ENCODE measurements at places on chromosomes 1 and 21.

GRCh38 chr1:112388436-112388835 lies 7.6 kb upstream of the CTTNBP2NL start:
- DNase-seq, result no peak

- no peak for DNase-seq
Observed at GRCh38 chr1:30805304-30806003, 47.9 kb upstream of the LAPTM5 start.

GRCh38 chr1:174938281-174939007 lies 61.3 kb upstream of the CACYBP start:
- DNase-seq, result no peak

DNA sequence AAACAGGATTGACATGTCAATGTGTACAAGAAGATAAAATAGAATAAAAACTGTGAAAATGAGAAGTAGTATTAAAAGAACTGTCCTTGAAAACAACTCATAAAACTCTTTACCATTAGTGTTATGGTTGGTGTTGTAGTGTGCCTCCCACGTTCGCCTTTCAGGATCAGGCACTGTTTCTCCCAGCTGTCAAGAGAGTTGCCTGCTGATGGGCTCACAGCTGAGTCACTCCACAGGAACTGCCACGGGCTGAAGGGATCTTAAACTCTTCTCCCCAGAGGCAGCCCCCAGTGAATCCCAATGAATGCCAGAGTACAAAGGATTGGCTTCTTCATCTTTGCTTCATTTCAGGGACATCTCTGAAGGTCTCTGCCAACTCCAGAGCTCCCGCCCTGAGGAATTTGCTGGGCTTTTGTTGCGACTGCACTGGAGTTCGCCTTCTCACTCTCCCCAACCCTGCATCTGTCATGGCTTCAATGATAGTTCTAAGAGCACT lies 119.6 kb downstream of the ADGRL2 start:
- no peak for DNase-seq

DNA sequence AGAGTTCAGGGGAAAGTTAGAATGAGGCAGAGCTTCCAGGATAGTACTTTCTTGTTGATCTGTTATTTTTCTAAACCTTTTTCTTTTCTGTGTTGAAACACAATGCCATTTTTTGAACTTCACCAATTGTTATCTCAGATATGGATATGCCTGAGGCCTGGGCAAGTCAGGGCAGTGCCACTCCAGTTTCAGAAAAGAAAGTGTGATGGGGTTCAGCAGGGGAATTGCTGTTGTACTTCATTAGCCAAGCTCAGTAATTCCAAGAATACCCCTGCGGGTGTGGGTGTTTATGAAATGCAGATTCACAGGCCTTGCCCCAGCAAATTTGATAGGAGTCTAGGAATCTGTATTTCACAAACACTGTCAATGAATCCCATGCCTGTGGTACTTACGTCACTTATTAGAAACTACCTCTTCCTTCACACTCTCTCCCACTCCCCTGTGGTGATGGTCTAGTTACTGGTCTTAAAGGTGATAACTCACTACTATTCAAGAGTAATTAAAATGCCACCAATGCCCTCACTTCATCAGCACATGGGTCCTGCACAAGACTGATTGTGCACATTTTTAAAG lies 142.3 kb downstream of the PBX1 start:
- no peak for DNase-seq

- DNase-seq, result no peak
Observed at GRCh38 chr1:66951513-66951912, 26.7 kb downstream of the MIER1 start.

- DNase-seq, result no peak
Observed at GRCh38 chr1:208919371-208919770, 664.1 kb upstream of the CAMK1G start.

DNA sequence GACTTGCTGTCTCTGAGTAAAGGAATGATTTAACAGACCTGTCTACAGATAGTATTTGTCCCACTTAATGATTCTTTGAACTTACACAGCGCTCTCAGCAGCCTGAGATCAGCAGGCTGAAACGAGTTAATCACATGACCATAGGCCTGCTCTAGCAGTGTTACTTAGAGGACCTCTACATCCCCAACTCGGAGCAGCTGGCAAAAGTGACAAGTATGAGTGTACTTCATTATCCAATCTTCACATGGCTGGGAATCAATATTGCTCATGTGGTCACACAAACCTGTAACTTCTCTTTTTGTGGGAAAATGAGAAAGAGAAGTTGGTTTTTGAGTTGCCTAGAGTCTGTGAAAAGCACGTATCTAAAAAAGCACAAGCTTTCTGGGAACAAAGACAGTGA lies 11.4 kb upstream of the ATP13A2 start:
- DNase-seq, result no peak

DNA sequence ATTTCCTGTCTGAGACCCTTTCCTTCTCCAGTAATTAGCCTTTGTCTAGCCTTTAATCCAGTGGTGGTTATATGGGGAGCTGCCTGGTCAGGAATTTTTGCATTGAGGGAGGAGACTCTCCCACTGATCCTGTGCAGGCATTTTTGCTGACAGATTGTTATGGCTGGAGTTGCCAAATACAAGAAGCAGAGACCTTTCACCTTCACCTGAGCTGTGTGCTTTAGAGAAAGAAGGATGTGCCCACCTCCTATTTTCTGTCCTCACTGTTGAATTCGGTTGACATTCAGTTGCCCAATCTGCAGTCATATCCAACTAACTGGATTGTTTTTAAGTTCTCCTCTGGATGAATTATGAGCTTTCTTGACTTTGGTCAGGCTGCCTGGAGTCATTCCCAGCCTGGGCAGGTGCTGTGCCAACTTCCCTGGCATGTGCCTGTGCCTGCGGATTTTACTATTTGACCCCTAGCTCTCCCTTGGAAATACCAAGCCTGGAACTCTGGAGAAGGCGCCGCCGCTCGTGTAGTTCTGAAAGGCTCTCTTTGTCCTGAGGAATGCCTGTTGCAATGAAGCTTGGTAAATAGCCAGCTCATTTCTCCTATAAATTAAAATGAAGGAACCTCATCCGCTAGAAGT lies 143.9 kb downstream of the NOS1AP start:
- DNase-seq, result no peak

DNA sequence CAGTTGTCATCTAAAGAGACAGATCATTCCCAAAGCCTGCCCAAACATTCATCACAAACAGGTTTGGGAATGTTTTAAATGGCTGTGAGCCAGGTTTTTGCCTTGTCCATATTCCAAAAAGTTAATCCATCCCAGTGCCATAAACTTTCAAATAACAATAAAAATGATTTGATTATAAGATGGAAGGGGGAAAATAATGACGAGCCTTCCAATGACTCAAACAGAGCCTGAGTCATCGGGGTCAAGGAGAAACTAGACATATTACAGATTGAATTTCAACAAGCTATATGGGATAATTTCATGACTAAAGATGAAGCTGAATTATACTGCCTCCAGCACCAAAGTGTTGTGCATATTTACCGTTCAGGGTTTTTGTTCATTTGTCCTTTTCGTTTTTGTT lies 195.8 kb upstream of the PKN2 start:
- no peak for DNase-seq

- DNase-seq, result no peak
Observed at GRCh38 chr1:231707407-231707806, 80.8 kb downstream of the DISC1 start.

DNA sequence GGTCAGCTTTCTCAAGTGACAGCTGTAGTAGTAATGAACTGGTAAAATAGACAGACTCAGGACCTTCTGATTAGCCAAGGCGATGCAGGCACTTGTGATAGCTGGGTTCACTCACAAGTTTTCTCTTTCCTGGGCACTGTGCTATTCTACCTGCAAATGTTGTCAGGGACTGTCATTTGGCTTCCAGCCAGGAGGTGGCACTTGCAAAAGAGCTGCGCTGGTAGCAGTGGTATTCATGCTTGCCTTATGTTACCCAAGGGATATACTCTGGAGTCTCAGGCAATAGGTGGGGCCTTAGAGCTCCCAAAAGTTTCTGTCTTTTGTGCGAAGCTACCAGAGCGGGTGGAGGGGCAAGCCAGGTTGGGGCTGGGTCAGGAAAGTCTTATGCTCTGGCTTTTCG lies 23.5 kb downstream of the IFI44 start:
- DNase-seq, result no peak

DNA sequence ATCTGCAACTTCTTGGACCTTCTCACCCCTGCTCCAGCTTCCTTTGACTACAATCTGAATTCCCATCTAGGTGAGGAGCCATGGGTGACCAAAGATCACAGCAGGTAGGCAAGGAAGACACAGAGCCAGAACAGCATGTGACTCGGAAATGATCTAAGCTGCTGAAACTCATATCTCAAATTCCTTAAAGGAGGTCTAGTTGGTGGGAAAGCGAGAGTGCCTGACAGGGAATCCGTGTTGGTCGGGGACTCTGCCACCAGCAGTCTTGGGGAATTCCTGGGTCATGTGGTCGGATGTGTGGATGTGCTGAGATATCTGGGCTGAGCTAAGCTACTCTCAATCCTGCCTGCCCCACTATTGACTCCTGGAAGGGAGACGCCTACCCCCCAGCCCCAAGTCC lies 3.2 kb upstream of the NUAK2 start:
- no peak for DNase-seq

- DNase-seq, result no peak
Observed at GRCh38 chr21:45283611-45284455, 3.9 kb downstream of the POFUT2 start.

DNA sequence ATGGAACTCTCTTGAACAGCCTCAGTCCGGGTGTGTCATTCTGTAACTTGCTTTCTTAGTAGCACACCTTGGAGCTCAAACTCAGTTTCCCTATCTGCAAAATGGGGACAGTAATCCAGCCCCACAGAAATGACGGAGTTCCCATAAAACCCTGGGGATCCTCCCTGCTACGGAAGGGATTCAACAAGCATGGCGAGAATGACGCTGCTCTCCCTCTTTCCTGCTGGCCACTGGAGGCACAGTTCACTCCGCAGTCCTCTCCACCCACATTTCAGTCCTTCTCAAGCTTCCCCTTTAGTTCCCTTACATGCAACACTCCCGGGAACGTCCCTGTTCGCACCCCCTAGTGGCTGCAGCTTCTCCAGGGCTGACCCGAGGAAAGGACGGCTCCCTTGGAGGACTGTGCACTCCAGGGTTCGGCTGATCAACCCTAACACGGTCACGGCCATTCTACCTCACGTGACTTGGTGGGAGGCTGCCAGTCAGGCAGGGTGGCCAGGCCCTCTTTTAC lies 20.6 kb downstream of the RUNX3 start:
- DNase-seq, result no peak

DNA sequence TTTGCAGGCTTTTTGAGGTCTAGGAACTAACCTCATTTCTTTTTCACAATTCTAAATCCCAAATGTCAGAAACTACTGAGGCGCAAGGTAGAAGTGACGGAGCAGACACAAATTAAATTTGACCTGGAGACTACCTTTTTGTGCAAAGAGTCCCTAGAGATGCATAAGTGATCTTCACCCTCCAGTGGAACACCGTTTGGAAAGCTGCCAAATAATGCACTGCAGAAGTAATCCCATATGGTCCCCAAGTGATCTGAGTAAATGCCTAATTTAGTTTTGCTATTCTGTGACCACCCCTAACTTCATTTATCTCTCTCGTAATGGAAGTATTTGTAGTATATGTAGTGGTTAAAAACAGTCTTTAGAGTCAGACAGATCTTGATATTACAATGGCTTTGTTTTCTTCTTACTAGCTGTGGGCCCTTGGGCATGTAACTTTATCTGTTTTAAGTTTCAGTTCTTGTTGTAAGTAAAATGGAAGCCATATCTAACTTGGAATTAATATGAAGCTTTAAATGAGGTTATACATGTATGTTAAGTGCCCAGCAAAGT lies 70.4 kb upstream of the IPO9 start:
- no peak for DNase-seq

- peak; percentile 78 for DNase-seq
Observed at GRCh38 chr1:179599623-179600249, 8.1 kb downstream of the TDRD5 start.

Data from NCI-H526 treated with DMSO at 0.1 percent for 48 hours (cell line).